ENCODE measurements at places on chromosomes 6 and 20.

- no peak for DNase-seq
Measured at GRCh38 chr20:22581437-22582385, 2.7 kb downstream of the FOXA2 start.

DNA sequence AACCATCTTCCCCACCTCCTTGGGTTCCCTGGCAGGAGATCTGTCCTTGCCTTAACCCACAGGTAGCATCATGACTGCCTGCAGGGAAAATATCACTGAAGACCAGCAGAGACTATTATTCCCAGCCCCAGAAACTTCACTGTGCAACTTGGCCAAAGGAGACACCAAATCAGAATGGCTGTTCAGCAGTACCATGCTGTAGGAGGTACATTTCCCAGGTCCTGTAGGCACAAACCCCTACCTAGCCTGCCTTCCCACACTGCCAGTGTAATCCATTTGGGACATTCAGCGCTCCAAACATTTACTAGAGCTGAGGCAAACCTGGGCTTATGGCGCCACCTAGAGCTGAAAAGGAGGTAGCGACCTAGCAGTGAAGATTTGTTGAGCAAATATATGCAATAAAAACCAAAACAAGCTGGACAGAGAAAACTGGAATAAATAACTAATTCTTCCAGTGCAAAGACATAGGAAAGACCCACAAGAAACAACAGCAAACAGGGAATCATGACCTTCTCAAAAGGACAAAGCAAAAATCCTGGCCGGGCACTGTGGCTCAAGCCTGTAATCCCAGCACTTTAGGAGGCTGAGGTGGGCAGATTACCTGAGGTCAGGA lies 60.3 kb downstream of the VTA1 start:
- peak; percentile 59 for DNase-seq

GRCh38 chr6:139446768-139447655 lies 72.6 kb upstream of the CITED2 start:
- no peak for DNase-seq

DNA sequence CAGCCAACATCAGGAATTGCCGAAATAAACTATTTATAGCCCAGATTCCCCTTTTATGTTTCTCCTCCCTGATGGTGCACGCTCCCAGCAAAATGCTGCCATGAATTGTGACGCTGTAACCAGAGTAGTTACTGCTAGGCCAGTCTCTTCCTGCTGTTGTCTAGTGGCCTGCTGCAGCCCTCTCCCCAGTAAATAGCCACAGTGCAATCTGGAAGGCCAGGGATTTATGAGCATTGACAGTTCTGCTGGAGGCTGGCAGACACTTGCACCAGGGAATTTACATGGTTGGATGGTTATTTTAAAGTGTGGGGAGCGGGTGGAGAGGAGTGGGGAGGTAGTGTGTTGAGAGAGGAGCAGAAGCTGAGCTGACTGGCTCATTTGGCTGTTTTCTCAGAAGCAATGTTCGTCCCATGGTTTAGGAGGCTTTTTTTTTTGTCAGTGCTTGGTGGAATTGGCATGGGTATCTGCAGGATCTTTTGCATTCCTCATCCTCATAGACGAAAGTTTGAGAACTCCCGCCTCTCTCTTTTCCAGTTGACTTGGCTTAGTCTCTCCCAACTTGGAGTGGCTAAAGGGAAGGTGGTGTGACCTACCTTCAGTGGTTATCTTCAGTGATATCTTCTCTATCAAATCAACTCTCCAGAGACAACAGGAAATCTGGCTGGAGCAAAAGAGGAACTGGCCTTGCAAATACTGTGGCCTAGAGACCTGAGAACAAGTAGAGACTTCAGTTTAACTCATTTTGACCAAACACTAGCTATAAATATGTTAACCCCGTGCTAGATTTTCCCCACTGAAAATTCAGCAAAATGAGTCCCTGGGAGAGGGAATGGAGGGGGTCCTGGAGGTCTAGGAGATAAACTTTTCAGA lies 99.3 kb upstream of the VSTM2L start:
- DNase-seq: no peak

- no peak for DNase-seq
Measured at GRCh38 chr6:8710668-8711431, 275.5 kb upstream of the SLC35B3 start.

- DNase-seq: no peak
Measured at GRCh38 chr20:33521461-33521860, 31.6 kb downstream of the CBFA2T2 start.

- peak; percentile 58 for DNase-seq
Measured at GRCh38 chr6:111447051-111447450, 36.0 kb downstream of the REV3L start.

DNA sequence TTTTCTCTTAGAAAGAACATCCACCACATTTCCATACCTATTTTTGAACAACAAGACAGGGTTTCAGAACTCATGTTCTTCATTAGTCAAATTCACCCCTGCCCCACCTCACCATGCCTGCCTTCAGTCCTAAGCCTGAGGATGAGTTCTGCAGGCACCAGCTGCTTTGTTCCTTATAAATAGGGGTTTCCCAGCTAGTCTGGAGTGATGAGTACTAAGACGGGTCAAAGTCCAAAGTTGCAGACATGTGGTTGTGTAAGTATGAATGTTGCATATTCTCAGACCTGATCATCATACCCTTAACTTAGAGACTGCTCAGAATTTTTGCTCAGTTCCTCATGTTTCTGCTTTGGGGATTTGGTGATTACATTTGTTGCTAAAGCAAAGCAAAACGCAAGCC lies 257.7 kb upstream of the CDYL start:
- DNase-seq: peak; percentile 94

GRCh38 chr20:2902818-2903217 lies 29.5 kb downstream of the PTPRA start:
- DNase-seq: no peak

GRCh38 chr6:18640754-18641153 lies 253.6 kb downstream of the RNF144B start:
- DNase-seq: no peak

GRCh38 chr6:168865-169455 lies 123.3 kb upstream of the DUSP22 start:
- peak; percentile 58 for DNase-seq

GRCh38 chr20:24420567-24420966 lies 48.9 kb upstream of the SYNDIG1 start:
- DNase-seq: no peak

DNA sequence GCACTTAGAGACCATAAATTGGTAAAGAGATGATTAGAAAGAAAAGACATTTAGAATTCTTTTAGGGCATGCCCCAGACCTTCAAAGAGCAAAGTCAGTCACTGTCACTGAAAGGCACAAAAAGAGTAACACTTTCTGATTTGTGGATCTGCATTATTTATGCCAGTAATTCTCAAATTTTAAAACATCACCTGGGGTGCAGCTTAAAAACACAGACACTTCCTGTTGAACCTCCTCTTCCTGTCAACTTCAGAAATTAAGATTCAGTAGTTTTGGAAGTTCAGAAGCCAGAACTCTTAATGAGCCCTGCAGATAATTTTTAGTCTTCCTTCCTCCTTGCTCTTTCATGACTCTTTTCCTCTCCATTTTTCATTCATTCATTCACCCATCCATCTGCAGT lies 137.5 kb downstream of the NRN1 start:
- DNase-seq: no peak

DNA sequence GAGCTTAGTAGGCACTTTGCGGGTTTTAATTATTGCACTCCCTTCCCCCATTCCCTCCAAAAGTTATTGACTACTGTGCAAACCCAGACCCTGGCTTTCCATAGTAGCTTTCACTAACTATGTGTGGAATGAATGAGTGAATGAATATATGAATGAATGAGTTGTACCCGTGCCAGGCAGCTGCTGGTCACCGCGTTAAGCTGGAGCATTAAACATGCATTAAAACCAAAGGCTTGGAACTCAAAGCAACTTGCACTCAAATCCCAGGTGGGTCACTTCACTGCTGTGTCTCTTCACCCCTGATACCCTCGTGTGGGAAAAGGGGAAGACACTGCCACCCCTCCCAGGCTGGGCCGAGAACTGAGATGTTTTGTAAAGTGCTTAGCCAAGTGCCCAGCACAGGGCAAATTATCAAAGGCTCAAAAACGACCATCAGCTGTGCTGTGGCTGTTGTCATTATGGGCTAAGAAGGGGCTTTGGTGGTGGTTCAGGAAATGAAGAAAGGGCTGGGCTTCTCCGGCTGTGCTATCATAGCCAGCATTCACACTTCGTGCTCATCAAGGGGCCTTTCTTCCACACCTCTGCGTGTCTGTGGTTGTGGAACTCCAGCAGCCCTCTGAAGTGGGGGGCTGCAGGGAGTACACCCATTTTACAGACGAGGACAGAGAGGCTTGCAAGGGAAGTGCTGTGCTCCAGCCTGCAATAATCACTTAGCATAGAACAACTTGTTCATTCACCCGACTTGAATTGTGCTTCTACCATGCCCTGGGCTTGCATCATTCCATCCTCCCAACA lies 60.2 kb upstream of the STX16 start:
- DNase-seq: no peak

Data from amniotic epithelial cell (primary cell).